Endothelial cell of umbilical vein (primary cell): ENCODE measurements at places on chromosomes 5 and 9. TPM values are rescaled to one million over a fixed set of nuclear protein-coding genes. Genes with fewer than 3 reads are reported as not detected.

Gene NDUFA8
- total RNA-seq: 65.5 and 68.2 TPM in 2 replicates

Gene BTNL8
- not detected in 2 replicates for total RNA-seq

DNA sequence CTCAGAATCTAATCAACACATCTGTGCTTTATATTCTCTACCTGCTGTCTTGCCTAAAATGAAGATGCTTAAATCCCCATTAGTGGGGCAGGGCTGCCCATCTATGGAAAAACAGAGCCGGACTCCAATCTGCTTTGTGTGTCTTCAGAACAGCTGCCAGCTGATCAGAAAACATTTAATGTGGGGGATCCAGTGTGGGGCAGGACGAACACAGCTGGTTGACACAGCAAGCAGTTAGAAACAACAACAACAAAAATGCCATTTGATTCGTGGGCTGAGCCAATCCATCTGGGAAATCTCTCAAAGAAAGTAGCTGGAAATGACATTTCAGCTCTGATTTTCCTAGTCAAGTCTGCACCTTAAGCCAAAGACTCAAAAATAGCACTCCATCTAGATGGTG lies 99.8 kb downstream of the PPP2R2B start:
- no peak for DNase-seq

GRCh38 chr5:93574491-93575305 lies 6.3 kb downstream of the NR2F1-AS1 start:
- DNase-seq: no peak
